Gastrocnemius medialis (tissue), 4 donors: ENCODE measurements at places on chromosomes 3 and 15. TPM values are rescaled to one million over a fixed set of nuclear protein-coding genes. Genes with fewer than 3 reads are reported as not detected.

GRCh38 chr15:48855501-48856440, 22.2 kb upstream of the EID1 start:
- no peak for DNase-seq

DNA sequence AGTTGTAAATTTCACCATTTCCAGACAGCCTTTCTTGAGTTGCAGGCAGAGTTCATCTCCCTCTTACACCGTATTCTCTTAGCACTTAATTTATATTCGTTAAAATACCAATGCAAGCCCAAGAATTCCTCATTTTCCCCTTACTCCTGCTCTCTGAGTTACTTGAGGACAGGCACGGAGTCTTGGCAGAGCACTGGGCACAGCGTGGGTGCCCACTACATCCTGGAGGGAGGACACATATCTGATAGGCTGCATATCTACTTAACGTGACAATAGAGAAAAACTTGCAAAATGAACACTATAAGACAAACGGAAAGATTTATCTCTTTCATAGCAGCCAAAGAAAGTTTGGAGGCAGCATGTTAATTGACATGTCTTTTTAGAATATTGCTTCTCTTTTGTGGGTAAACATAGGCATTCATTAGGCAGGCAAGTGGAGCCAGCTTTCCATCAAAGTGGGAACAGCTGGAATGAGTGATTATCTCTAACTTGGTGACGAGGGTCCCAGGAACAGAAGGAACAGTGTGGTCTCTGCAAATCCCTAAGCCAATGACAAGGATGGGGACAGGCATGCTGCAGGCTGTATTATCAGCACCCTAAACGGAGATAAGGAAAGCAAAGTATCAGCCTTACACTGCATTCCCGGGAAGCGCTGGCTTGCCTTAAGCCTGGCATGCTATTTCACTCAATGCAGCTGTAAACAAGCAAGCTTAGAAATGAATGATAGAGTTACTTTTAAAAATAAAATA, 116.5 kb downstream of the RTP4 start:
- DNase-seq, result no peak

GRCh38 chr15:89870006-89870405, 23.8 kb downstream of the AP3S2 start:
- no peak for DNase-seq

ERICH6 gene
- not detected for total RNA-seq

MST1R gene
- 0.51 TPM for total RNA-seq

DNA sequence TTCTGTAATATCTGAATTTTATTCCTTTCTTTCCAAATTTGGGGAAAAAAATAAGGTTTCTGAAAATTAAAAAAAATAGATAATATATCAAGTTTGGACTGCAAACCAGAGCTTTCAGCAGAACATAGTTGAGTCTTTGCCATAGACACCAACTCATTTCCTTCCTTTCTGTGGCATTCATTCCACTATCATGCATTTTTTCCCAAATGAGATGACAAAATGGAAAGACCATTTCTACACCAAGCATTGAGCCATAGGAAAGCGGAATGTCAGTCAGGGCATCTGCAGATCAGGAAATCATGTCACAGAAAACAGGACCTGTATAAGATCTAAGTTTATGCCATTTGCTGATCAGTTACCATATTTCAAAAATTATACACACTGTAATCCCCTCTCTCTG, 333.3 kb upstream of the THBS1 start:
- no peak for DNase-seq

DNA sequence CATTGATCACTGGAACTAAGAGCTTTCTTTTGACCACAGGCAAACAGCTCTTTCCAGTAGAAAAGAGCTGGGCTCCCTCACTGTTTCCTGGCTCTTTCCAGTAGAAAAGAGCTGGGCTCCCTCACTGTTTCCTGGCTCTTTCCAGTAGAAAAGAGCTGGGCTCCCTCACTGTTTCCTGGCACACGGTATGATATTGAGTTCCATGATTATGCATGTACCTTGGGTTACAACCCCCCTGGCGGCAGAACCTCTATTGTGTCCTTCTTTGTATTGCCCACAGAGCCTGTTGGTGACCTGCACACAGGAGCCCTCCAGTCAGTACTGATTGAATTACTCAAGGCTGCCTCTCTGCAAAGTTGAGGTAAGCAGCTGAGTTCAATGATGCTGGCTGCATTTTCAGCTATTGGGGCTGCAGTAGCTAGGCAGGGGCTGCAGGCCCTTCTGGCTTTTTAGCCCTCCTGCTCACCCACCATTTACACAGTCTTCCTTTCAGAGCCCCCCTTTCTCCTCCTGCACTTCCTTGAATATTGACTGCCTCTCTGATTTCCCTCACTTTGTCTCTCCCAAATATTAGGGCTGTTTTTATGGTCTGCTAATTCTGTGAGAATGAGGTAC, 10.2 kb downstream of the ACKR2 start:
- DNase-seq, result no peak

LDHAL6B gene
- total RNA-seq, result not detected

DNA sequence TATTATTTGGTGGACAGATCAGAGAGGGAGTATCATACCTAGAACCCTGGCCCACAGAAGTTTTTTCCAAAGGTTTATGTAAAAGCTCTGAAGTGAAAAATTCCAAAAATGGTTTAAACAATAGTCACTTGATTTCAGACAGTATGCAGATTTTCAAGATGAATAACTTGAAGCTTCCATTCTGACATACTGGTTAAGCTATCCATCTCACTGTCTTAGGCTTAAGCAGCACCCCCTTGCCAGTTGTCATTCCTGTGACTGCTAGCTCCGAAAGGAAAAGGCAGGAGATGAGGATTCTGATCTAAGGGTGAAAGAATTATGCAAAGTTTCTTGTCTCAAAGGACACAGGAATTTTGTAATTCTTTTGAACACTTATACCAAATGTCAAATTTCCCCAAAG, 337.5 kb upstream of the THBS1 start:
- no peak for DNase-seq

DNA sequence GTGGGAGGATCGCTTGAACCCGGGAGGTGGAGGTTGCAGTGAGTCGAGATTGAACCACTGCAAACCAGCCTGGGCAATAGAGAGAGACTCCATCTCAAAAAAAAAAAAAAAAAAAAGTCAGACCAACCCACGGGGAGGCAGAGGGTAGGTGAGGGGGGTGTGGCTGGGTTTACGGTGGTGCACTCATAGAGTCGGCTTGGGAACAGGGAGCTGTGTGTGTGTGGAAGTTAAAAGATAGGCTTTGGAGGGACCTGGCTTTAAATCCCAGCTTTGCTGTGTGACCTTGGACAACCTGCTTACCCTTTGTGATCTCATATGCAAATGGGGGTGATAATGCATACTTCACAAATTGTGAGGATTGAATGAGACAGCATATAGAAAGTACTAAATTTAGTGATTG, 10.0 kb upstream of the ISLR2 start:
- no peak for DNase-seq

HDC gene
- 0.09 TPM for total RNA-seq

- DNase-seq, result no peak
Measured at GRCh38 chr3:40366203-40367162, 20.5 kb upstream of the ENTPD3 start.

CTXN2 gene
- total RNA-seq, result not detected

DNA sequence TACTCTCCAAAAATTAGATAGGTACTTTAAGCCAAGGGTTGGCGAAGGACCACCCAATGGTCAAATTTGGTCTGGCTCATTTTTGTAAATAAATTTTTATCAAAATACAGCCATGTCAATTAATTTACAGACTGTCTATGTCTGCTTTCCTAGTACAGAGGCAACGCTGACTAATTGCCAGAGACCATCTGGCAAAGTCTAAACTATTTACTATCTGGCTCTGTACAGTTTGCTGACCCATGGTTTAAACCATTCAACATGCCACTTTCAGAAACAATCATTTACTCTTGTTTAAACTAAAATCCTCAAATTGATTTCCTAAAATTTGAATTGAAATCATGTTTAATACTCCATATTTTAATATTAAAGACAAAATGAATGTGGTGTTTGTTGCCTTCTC, 25.9 kb downstream of the CBLB start:
- no peak for DNase-seq

NR1I2 gene
- 0.17 TPM for total RNA-seq

EAF2 gene
- total RNA-seq, result 2.6 TPM

COLQ gene
- total RNA-seq, result 2.8 TPM

- no peak for DNase-seq
Measured at GRCh38 chr15:96585484-96586386, 255.2 kb downstream of the NR2F2 start.

GRCh38 chr3:101898752-101899169, 49.4 kb downstream of the NFKBIZ start:
- no peak for DNase-seq

DNA sequence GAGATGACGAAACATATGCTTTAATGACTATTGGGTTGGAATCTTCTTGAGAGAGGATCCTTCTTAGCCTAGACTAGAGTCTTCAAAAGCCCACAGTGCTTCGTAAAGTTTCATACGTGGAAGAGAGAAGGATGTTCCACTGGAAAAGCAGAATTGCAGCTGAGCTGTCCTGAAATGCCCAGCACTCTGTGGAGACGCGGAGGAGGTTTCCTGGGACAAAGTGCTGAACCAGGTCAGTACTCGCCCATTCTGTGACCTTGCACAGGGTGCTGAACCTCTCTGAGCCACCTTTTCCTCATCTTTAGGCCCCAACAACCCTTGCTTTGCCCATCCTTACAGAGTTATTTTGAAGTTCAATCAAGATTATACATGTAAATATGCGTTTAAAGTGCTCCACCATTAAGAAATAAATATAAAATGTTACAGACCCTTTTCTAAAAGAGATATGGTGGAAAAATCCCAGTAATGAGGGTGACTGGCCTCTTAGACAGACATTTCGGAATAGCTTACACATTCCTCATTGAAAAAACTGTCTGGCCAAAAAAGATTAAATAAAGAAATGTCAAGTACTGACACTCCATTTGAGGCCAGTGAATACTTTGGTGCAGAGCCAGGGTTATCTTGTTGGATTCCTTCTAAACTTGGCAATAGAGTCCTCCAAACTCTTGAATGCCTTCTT, 4.2 kb upstream of the MAGEF1 start:
- no peak for DNase-seq

ADAMTS17 gene
- total RNA-seq, result 5.0 TPM
